ENCODE measurements at places on chromosomes 16 and 17. TPM values are rescaled to one million over a fixed set of nuclear protein-coding genes. Genes with fewer than 3 reads are reported as not detected.

GRCh38 chr17:35725802-35726126 is 5.7 kb upstream of the RASL10B start:
- no peak for DNase-seq

- no peak for DNase-seq
Observed at GRCh38 chr16:79348521-79349306, 251.8 kb downstream of the MAF start.

- DNase-seq, result no peak
Observed at GRCh38 chr16:26795184-26795583, 271.5 kb upstream of the C16orf82 start.

- DNase-seq, result no peak
Observed at GRCh38 chr16:85655216-85656129, 33.3 kb downstream of the GINS2 start.

GRCh38 chr16:54389836-54390494 is 103.4 kb upstream of the IRX3 start:
- DNase-seq, result no peak

DNA sequence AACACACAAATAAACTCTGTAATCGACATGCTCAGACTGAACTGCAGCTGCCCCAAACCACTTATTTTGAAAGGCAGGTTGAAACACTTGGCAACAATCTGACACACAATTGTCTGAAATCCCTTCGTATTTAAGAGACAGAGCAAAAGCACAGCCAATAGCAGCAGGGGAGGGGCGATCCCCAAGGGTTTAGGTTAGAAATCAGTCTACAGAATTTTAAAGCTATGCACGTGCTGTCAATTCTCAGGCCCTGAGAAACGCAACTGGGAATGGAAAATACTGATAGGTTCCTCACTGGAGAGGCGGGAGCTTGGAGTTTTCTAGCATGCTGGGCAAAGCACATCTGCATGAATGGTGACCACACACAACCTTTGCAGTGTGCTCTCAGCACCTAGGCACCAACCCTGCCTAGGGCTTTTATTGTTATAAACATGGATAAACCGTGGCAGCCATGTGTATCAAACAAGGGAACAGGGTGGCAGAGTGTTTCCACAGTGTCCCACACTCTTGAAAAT is 168.0 kb downstream of the AATF start:
- DNase-seq, result no peak

DNA sequence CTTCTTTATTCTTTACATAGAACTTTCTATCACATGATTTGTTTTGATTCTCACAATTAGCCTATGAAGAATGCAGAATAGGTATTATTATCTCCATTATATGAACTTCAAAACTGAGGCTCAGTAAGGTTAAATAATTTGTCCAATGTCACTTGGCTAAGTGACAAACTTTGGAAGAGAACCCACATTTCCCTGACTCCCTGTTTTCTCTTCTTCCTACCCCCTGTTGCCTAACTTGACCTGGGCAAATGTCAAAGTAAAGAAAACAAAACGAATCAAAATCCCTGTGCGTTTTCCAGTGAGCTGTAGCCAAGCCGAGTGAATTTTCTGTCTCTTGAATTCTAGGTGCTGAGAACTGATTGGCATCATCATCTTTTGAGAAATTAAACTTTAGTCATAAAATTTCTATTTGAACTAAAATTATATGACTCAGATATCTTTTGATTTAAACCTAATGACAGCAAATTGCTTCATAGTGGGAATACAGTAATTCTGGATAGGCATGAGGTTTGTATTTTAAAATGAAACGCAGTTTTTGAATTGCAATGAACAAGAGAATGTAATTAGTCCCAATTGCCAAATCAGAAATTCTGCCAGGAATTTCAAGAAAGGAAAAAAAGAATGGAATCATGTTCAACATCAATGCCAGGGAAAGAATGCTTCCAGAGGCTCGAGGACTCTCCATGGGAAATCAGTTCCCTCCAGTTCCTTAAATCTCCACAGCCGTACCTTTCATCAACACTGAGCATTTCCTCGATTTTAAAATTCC is 4.6 kb upstream of the NACA2 start:
- no peak for DNase-seq

DNA sequence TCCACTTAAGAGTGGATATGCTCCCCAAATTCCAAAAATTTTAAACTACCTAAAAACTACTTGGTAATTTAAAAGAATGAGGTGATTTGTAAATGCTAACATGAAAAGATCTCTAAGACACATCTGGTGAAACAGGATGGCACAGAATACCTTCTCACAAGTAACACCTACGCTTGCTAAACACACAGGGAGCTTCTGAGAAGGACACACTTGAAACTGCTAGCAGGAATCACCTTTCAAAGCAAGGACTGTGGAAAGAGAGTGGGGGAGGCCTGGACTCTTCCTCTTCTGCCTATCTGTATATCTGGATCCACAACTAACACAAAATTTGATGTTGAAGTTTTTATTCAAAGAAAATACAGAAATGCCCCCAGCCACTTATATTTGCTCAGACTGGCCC is 52.4 kb downstream of the CYTH1 start:
- DNase-seq, result peak; percentile 41

GRCh38 chr16:50235581-50235980 is 30.8 kb upstream of the ADCY7 start:
- no peak for DNase-seq

GRCh38 chr16:54275956-54276355 is 10.6 kb downstream of the IRX3 start:
- no peak for DNase-seq

DNA sequence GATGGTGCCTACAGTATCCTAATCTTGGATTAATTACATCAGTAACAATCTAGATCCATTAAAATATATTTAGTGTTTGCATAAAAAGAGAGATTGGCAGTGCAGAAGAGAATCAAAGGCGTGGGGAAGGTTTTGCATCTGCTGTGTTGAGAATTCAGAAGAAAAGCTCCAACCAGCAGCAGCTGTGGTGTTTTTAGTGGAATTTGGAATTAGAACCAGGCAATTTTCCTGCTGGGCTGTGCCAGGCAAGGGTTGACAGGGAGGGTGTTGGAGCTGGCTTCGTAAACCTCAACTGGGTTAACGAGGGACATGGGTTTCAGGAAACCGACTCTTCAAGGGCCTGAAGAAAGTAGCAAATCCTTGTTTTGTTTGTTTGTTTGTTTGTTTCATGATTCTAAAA is 107.8 kb upstream of the WSCD1 start:
- no peak for DNase-seq

- no peak for DNase-seq
Observed at GRCh38 chr17:47840001-47840741, 902 bp downstream of the SCRN2 start.

- DNase-seq, result no peak
Observed at GRCh38 chr17:4751932-4752331, 12.2 kb upstream of the CXCL16 start.

- DNase-seq, result no peak
Observed at GRCh38 chr17:60631119-60631518, 31.1 kb downstream of the PPM1D start.

- DNase-seq, result no peak
Observed at GRCh38 chr17:35010093-35010492, 29.8 kb downstream of the LIG3 start.

- DNase-seq, result no peak
Observed at GRCh38 chr16:782258-782657, 5.9 kb downstream of the RPUSD1 start.

DNA sequence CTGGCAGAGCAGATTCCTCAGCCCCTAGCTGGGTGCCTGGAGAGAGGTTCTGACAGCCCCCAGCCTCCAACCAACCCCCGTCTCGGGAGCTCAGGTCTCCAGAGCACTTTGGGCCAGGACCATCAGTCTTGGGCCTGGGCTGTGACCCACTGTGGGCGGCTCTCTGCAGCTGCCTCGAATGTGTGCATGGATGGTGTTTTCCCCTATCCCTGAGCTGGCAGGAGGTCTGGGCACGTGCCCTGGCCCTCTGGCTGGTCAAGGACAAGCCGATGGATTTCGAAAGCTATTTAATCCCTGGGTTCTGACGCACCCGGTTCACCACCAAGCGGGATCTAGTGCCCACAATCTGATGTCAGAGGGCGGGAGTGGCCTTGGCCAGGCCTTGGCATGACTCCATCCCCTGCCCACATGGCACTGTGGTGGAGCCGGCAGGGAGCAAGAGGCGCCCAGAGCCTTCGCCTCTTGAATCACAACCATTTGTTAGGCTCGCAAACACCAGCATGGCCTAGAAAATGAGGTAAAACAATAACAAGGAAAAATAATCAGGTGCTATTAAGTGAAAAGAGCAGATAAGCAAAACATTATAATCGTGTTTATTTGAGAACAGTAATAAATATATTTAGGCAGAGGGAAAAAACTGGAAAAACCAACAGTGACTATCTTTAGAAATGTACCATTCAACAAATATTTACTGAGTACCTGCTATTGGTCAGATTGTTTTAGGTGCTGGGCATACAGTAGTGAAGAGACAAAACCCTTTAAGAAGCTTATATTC is 69.3 kb upstream of the TOB1 start:
- DNase-seq, result no peak

PARN gene
- total RNA-seq, result 25.4 TPM

SLC12A3 gene
- not detected for total RNA-seq

P4HB gene
- total RNA-seq, result 691 TPM

PRAC2 gene
- not detected for total RNA-seq

CMTM2 gene
- 0.67 TPM for total RNA-seq

ST6GALNAC1 gene
- total RNA-seq, result not detected

RASD1 gene
- 4.2 TPM for total RNA-seq

AXIN1 gene
- 29.1 TPM for total RNA-seq

ENPP7 gene
- not detected for total RNA-seq

ZNF821 gene
- total RNA-seq, result 5.8 TPM
